ENCODE measurements at places on chromosomes 5 and 9.

- no peak for DNase-seq
Observed at GRCh38 chr9:76161541-76161940, 232.7 kb downstream of the RFK start.

GRCh38 chr5:157732596-157733262 lies 1.5 kb downstream of the THG1L start:
- DNase-seq = no peak

DNA sequence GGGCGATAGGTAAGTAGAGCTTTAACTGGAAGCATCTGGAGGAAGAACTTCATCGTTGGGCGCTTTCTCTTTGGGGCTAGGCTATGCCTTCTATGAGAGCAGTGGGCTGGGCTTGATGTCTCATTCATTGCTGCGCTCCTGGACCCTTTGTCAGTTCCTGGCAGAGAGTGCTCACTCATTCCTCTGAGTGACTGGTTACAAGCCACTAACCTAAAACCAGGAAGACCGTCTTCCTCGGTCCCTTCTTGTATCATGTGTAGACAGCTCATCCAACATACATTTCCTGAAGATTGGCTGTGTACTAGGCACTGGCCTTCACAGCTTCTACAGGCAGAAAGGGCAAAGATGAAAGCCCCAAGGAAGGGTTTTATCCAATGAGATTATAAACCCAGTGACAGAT lies 6.4 kb downstream of the SWI5 start:
- no peak for DNase-seq

DNA sequence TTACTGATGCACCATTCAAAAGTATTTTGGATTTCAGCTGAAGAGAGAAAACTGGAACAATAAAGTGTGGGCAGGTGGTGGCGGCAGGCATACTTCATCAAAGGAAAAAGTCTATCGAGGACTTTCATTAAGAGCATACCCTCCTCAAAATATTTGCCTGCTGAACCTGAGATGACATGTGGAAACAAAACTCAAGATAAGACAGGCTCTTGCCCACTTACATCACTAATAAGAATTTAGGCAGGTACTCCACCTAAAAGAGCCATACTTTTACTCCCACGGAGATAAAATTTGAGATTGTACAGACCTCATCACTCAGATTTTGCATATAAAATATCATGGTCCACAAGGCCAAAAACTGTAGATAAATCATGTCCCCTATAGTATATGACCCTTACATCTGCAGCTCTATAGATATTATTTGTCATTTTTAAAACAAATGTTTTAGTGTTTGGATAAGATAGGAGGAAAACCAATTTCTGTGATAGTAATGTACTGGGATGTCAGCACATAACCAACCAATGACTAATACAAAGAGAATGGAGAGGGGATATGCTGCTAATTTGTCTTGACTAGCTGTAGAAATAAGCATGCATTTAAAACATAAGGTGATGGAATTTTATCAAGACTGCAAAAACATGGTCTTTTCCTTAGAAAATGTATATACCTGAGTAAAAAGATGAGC lies 730.6 kb upstream of the ZNF608 start:
- DNase-seq = no peak

- DNase-seq = no peak
Observed at GRCh38 chr5:27830546-27830945, 792.2 kb upstream of the CDH9 start.

GRCh38 chr5:159519365-159519764 lies 189.1 kb upstream of the IL12B start:
- no peak for DNase-seq

DNA sequence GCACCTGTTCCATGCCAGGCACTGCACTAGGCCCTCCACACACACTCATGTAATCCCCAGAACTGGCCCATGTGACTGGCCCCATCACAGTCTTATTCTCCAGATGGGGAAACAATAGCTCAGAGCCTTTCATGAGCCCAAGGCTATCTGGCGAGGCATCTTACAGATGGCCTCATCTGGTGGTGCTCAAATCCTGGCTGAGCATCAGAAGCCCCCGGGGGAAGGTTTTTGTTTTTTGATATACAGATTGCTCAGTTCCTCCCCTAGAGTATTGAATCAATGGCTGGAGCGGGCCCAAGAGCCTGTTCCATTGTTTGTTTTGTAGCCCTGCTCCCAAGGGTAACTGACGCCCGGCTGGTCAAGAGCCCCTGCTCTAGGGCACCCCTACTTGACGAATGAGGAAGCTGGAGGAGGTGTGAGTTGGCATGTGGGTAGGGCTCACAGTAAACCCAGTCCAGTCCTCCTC lies 145.3 kb upstream of the RAPGEF1 start:
- DNase-seq = no peak

Measured in stimulated activated CD4-positive, alpha-beta T cell treated with anti-CD3 and anti-CD28 coated beads, Interleukin-12 subunit alpha, Interleukin-12 subunit beta, amount 100 ng/mL, for 4 hours (primary cell).